ENCODE measurements at places on chromosomes 5 and 9.

DNA sequence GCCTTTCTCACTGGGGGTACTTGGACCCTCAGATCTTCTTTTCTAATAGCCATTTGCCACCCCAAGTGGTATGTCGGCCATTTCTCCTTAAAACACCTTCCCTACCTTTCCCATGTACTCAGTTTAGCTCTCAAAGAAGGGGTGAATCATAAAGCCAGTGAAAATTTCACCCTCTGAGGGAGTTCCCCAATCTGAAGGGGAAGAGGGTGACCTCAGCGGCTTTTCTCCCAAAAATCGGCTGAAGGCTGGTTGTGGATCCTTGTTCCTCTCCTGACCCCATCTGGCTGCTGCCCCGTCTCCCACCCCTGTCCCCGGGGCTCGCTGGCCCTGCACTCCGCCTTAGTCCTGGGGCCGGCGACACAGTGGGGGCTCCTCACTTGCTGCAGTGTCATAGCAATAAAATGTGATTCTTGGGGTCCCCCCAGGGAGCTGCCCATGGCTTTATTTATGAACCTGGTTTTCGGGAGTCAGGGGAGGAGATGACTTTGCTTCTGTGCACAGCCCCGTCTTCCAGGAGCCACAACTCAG is 17.3 kb upstream of the LTC4S start:
- DNase-seq, result no peak

DNA sequence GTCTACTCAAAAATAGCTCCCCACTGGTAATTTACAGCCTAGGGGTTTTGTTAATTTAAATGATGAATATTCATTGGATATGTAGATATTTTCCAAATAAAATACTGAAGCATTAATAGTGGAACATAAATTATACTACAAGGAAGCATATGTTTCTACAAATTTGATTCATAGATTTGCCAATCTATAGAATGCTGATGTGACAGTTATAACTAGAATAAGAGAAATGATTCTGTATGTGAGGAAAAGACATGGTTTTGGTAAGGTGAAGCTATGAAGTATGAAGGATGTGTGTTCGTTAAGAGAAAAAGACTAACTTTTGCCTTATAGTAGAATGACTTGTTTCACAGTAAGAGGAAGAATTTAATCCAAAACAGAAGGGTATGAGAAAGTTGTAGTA is 61.3 kb downstream of the IARS1 start:
- DNase-seq, result no peak

DNA sequence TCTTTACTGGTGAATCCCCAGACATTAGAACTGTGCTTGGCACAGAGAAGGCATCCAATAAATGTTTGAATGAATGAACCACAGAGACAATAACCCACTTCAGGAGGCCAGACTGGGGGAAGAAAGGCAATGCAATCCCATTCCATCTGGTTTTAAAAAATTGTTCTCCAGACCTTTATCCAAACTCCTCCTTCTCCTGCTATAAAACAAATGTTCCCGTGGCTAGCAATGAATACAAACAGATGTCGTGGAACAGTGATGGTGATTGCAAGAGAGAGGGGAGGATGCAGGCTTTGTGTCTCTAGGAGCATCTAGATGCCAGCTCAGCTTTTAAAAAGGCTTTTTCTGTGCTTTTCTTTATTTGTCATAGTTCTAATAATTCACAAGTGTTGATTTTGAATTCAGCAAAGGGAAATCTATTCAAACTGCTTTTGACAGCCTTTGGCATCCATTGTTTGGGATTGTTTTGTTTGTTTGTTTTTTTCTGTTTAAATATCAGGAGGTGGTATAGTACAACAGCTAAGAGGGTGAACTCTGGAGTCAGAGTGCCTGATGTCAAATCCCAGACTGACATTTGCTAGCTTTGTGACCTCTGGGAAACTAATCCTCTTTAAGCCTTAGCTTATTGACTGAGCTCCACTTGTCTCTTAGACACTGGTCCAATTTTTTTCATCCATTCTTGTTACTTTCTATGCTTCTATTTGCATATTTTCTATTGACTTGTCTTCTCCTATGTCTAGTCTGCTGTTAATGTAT is 59.1 kb downstream of the TNFSF15 start:
- no peak for DNase-seq

DNA sequence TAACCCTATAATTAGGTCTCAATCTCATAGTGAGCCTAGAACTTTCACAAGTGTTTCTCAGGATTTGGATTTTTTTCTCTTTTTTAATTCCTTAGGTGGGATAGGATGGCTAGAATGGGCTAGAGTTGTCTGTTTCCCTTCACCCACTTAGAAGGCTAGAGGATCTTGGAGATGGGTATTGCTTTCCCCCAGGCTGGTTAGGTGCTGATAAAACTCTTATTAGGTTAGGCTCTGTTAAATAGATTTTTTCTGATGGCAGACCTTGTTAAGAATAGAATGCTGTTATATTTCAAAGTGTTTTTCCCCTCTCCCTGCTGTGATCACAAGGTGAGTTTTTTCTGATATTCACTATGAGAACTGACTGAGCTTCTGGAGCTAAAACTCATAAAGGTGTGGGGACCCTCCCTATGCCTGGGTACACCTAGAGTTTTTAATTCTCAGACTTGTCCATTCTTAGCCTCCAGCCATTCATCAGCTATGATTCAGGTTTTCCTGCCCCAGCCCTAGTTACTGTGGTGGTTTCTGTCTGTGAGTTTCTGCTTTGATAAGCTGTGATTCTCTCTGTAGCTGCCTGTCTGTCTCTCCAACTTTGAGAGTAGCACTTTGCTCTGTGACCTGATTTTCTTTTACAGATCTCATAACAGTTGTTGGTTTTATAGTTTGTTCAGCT is 132.4 kb downstream of the HACD4 start:
- DNase-seq, result no peak

GRCh38 chr9:113674436-113674835 is 201.7 kb upstream of the ZNF618 start:
- no peak for DNase-seq

- DNase-seq, result peak; percentile 65
Measured at GRCh38 chr9:85610074-85610860, 131.5 kb downstream of the AGTPBP1 start.

- no peak for DNase-seq
Measured at GRCh38 chr5:177995691-177996595, at the start of gene PROP1. Gene PROP1 (minus strand): TSS chr5:177996242. CDS start chr5:177995933, 309 bp downstream.

All from NCI-H460 (cell line).